Activated CD8-positive, alpha-beta memory T cell treated with anti-CD3 and anti-CD28 coated beads, Interleukin-2, amount 50 U/mL, for 4 hours (primary cell): ENCODE measurements at places on chromosomes 11 and 22.

DNA sequence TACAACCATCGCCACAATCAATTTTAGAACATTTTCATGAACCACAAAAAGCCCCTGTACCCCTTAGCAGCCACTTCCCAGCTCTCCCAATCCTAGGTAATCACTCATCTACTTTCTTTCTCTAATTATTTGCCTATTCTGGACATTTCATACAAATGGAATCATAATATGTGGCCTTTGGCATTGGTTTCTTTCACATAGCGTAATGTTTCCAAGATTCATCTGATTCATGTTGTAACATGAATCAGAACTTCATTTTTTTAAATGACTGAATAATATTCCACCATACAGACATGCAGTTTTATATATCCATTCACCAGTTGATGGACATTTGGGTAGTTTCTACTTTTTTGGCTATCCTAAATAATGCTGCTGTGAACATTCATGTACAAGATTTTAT lies 56.2 kb upstream of the RCN1 start:
- DNase-seq: no peak

- no peak for DNase-seq
Observed at GRCh38 chr11:32779136-32779535, 15.3 kb downstream of the CCDC73 start.

- no peak for DNase-seq
Observed at GRCh38 chr11:65634905-65635731, 2.8 kb upstream of the SIPA1 start.

- no peak for DNase-seq
Observed at GRCh38 chr22:23102776-23103175, 32.5 kb downstream of the GNAZ start.

DNA sequence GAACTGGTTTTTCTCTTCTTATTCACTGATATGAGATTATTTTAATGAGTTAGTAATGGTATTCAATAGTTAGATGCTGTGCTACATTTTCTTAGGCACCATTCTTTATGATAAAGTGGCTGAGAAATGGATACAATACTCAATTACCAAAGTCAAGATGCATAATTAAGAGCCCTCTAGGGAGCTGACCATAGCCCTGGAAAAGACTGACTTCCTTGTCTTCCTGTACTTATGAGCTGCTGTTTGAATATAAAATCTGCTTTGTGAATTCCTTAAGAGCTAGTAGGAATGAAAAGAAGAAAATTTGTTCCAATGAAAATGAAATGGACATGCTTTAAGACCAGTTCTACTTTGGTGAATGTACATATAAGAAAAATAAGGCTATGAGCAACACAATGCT lies 452.3 kb downstream of the KCNA4 start:
- no peak for DNase-seq

- no peak for DNase-seq
Observed at GRCh38 chr11:34331329-34331728, 26.5 kb downstream of the ABTB2 start.

- no peak for DNase-seq
Observed at GRCh38 chr11:64531906-64532312, 59.1 kb upstream of the SLC22A12 start.

- no peak for DNase-seq
Observed at GRCh38 chr11:37298173-37298572, 700.1 kb upstream of the RAG2 start.

GRCh38 chr11:128451652-128452470 lies 135.5 kb downstream of the ETS1 start:
- no peak for DNase-seq

DNA sequence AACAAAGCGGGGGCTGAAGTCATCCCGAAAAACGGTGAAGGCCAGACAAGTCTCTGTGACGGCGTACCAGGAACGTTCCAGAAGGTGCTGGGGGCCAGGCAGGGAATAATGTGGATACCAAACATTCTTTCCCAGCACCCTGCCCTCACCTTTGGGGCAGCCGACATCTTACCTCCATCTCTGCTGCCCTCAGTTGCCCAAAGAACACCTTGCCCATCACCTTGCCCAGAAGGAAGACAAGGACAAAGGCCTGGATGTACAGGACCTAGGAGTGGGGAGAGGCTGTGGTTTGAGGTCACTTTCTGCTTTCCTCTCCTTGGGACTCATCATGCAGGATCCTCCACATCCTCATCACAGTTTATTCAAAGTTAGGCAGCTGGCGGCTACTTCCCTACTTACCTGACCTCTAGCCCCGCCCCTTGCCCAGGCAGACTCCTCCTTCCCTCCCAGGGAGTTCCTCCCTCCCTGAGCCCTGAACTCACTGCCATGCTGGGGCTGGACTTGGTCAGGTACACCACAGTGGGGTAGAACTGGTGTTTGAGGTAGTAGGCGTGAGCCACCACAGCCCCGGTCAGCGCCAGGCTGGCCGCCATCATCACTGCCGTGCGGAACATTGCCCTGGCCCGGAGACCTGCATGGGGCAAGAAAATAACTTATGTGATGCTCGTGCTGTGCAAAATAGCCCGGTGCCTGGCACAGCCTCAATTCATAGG lies 1.2 kb downstream of the SYVN1 start:
- DNase-seq: no peak

DNA sequence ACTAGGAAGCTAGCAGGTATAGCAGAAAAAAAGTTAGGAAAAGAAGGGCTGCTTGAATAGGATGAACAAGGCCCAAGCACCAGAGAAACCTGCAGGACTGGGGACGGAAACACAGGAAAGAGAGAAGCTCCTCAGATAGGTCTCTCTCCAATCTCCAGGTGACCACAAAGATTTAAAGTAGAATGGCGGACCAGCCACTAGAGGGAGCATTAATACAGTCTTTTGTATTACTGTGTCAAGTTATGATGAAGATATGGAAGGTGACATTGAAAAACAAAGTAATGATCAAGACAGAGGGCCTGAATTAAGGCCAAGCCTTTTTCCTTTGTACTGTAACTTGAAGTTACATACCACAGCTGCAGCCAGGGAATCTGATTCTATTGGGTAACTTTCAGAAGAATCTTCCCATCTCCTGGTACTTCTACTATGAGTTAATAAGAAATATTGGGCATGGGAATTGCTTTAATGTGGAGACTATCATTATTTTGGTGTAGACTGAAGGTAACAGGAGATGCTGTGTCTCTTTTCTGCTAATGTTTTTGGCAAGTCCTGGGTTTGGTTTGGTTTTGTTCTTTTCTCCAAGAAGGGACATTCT lies 33.8 kb downstream of the OR2AG2 start:
- peak; percentile 61 for DNase-seq

- DNase-seq: no peak
Observed at GRCh38 chr11:3655547-3655946, 10.6 kb downstream of the ART1 start.

DNA sequence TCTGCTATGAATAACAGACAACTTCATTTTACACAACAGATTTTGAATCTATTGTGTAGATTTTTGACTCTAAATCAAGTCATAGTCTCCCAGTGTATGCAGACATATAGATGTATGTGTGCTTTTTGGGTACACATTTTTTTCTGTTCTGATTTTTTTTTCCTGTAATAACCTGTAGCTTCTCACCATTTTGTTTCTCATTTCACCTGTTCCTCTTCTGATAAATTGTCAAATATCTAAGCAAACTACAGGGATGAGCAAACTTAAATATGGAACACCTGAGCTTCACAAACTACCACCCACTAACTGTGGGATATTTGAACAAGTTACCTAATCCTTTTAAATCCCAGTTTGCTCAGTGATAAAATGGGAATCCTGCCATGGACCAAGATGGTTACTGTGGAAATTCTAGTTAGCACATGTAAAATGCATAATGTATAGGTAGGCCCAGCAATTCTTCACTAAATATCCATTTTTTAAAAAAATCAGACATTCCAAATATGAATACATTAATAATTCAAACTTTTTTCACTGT lies 15.7 kb downstream of the LGR4 start:
- DNase-seq: no peak

GRCh38 chr11:121210445-121211080 lies 82.0 kb upstream of the SC5D start:
- DNase-seq: no peak

DNA sequence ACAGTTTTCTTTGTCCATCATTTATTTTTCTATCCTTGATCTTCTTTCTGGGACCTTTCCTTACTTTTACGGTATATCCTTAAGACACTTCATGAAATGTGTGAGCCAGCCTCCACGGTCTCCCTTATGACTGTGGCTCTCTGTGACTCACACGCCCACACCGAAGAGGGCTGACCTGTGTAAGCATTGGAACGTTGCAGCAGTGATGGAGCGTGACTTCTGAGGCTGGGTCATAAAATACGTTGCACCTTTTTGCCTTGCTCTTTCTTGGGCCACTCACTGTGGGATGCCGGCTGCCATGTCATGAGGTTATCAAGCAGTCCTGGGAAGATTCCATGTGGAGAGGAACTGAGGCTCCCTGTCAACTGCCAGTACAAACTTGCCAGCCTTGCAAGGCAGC lies 96.3 kb upstream of the RAB1B start:
- no peak for DNase-seq

GRCh38 chr11:31089117-31089516 lies 280.4 kb downstream of the DCDC1 start:
- no peak for DNase-seq

GRCh38 chr22:31490496-31490925 lies 869 bp upstream of the EIF4ENIF1 start:
- DNase-seq: peak; percentile 43

GRCh38 chr11:116636341-116636929 lies 136.4 kb downstream of the BUD13 start:
- no peak for DNase-seq

GRCh38 chr11:81033779-81034540 lies 1593.1 kb upstream of the TENM4 start:
- no peak for DNase-seq

DNA sequence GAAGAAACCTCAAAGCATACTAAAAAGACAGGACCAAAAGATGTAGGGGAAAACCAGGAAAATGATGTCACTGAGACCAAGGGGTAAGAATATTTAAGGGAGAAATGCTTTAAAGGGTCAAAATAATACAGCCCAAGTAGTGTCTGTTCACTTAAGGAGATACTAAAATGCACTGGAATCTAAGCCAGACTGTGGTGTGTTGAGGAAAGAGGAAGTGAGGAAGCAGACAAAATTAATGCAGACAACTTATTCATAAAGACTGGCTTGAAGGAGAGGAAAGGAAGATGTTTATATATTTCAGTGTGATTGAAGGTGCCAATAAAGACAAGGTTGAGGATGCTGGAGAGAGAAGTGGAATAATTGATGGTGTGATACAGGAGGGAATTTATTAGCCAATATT lies 15.7 kb downstream of the ZNF215 start:
- DNase-seq: no peak

GRCh38 chr11:11960687-11961086 lies 47.7 kb downstream of the DKK3 start:
- DNase-seq: no peak

DNA sequence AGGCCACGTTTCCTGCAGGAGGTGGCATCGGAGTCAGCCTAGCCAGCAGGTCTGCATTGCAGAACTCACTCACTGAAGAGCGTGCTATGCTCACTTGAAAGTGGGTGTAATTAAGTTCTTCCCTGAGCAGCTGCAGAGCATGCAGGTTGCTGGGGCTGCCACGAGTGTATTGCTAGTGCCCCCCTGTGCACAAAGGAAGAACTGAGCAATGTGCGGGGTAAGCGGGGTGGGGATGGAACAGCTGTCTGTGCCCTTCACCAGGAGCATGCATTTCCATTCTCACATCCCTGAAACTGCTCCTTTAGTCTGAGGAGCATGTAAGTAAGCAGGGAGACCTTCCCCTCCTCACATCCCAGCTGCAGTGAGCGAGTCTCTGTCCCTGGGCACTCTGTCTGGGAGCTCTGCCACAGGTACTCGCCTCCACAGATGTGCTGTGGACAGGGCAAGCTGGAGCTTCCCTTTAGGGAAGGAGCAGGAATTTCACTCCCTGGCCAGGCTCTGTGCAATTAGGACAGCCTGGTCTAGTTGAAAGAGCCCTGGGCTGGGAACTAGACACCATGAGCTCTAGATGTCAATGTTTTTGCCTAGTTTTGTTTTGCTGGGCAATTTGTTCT lies 1031.8 kb downstream of the NTM start:
- no peak for DNase-seq

GRCh38 chr22:19092725-19093124 lies 29.5 kb downstream of the DGCR2 start:
- no peak for DNase-seq

GRCh38 chr11:9207229-9207628 lies 57.9 kb downstream of the DENND5A start:
- no peak for DNase-seq

GRCh38 chr11:105670811-105671210 lies 60.9 kb downstream of the GRIA4 start:
- no peak for DNase-seq

DNA sequence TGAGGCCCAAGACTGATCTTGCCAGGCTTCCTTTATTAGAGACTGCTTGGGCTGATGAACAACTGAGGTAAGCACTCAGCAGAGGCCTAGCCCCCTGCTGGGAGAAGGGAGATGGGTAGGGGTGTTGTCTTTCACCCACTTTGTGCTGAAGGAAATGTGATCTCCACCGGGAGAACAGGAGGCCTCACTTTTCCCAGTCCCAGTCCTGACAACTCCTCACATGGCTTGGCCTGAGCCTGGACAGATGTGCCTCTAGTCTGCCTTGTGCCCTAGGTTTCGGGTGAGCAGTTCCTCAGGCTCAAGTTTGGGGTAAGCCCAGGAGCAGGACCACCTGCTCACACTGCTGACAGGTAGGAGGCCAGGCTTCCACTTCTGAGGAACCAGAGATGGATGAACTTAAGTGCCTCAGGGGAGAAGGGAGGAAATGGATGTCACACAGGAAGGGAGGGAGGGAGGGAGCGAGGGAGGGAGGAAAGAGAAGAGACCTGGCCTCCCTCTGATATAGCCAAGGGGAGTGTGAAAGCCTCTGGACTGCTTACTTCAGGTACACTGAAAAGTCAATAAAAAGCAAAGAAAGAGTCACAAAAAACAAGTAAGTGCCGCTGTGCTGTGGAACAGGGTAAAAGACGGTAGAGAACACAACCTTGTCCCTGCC lies 8.1 kb downstream of the CLPB start:
- DNase-seq: no peak

DNA sequence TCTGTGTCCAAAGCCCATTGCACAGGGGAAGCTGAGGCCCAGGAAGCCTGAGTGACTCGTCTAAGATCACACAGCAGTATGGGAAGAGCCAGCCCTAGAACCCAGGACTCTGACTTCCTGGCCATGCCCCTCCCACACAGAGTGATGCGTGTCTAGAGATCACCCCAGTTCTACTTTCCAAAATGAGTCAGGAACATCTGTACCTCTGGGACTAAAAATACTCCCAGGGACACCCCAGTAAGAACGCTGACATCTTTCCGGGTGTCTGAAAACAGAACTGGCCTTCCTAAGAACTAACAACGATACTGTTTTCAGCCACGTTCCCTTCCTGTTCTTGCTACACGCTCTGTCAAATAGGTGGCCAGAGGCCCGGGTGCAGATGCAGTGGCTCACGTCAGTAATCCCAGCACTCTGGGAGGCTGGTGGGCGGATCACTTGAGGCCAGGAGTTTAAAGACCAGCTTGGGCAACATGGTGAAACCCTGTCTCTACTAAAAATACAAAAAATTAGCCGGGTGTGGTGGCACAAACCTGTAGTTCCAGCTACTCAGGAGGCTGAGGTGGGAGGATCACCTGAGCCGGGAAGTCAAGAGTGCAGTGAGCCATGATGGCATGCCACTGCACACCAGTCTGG lies 21.7 kb upstream of the PDGFB start:
- no peak for DNase-seq
